ENCODE measurements at places on chromosomes 3 and 15.

DNA sequence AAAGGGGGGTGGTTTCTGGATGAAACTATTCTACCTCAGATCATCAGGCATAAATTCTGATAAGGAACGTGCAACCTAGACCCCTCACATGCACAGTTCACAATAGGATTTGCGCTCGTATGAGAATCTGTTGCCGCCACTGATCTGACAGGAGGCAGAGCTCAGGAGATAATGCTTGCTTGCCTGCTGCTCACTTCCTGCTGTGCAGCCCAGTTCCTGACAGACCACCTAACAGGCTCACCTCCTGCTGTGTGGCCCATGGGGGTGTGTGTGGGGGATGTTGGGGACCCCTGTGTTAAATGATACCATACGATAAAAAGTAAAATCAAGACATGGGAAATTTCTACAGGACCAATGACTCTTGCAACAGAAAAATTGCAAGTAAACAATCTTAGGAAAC is 24.0 kb downstream of the CP start:
- DNase-seq = no peak

- no peak for DNase-seq
Observed at GRCh38 chr3:172244011-172244410, 204.2 kb downstream of the GHSR start.

GRCh38 chr3:97942801-97943546 is 29.3 kb downstream of the RIOX2 start:
- no peak for DNase-seq

DNA sequence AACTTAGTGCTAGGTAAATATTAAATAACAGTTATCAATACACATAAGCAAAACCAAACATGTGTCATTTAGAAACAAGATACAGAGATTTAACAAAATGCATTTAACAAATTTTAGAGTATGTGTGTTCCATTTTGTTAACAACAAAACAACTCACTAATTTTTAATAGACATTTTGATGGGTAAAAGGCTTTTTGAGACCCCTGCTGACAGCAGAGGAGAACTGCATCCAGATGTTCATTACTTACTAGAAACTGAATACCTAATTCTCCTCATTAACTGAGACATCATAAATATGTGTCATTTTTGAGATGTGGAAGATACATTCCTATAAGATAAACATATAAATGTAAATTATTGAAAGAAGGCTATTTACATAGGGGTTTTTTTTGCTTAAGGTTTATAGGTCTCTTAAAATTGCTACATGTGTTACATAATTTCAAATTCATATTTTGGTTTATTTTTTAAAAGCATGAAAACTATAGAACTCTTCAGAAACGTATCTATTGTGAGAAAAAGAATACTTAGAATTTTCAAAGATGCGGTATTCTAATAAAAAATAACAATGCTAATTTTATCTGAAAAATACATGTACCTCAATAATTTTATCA is 1009.8 kb downstream of the TUSC7 start:
- DNase-seq = no peak

All from stimulated activated CD4-positive, alpha-beta T cell treated with anti-CD3 and anti-CD28 coated beads, Interleukin-2, amount 100 ng/mL, for 48 hours (primary cell).